ENCODE measurements at places on chromosomes 2 and 18. TPM values are rescaled to one million over a fixed set of nuclear protein-coding genes. Genes with fewer than 3 reads are reported as not detected.

The IL36B gene
- total RNA-seq, result not detected

The IL1A gene
- total RNA-seq, result 0.32 TPM

The PNKD gene
- total RNA-seq, result 36.1 TPM

The LIPG gene
- total RNA-seq, result 3.4 TPM

The NLRC4 gene
- not detected for total RNA-seq

The MYO3B gene
- total RNA-seq, result not detected

The TSPYL6 gene
- not detected for total RNA-seq

The ECEL1 gene
- not detected for total RNA-seq

The SH3BP4 gene
- 24.6 TPM for total RNA-seq

The IL1RN gene
- not detected for total RNA-seq

The TBR1 gene
- not detected for total RNA-seq

The NYAP2 gene
- total RNA-seq, result not detected

The CDK15 gene
- not detected for total RNA-seq

The PPP4R3B gene
- 50.1 TPM for total RNA-seq

The OLA1 gene
- total RNA-seq, result 103 TPM

The RAX gene
- total RNA-seq, result not detected

The SLC30A3 gene
- 34.7 TPM for total RNA-seq

The CPLX4 gene
- not detected for total RNA-seq
